GM04503 (cell line): ENCODE measurements at places on chromosomes 1 and 21.
A peak's percentile ranks its signal among the peaks of the same experiment; 100 is the strongest.

GRCh38 chr1:31166462-31166861 lies 73.2 kb downstream of the NKAIN1 start:
- DNase-seq = no peak

DNA sequence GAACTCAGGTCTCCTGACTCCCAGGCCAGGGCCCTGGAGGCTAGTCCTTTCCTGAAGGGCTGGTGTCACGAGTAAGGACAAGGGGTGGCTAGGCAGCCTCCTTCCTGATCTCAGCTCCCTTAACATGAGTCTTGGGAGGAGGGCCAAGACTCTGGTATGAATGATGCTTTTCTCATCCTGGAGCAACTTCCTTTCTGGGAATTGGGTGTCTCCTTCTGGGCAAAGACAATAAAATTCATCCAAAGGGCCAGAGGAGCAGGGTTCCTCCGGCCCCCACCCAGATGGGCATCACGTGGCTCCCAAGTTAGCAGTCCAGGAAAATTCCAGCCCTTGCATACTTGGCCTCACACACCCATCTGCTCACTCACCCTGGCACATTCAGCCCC lies at the start of gene FAM167B:
FAM167B (plus strand) TSS at position 335 of the 386 bp plus-strand sequence. CDS start 200 bp downstream, outside the sequence.
- peak; percentile 93 for DNase-seq

DNA sequence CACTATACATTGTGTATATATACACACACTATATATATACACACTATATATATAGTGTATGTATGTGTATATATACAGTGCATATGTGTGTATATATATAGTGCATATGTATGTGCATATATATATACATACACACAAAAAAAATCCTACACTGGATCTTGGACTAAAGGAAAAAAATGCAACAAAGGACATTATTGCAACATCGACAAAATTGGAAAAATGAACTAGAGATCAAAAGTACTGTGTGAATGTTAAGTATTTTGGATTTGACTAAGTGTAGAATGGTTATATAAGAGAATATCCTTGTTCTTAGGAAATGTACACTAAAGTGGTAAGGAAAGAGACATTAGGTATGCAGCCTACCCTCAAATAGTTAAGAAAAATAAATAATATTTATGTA lies 36.5 kb downstream of the SMYD3 start:
- DNase-seq = no peak

DNA sequence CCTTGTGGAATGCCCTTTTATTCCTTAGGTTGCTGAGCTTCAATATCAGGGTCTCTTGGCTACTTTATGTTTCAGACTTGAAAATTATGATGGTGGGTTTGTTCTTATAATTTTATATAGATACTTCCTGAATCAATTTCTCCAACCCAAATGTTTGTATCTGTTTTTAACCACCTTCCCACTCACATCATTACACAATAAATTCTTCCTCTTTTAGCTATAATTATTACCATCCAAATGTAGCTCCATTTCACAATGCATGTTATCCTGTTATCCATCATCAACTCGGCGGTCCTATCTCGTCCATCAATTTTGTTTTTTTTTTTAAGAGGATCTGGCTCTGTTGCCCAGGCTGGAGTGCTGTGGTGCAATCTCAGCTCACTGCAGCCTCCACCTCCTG lies 357.6 kb upstream of the ZP4 start:
- no peak for DNase-seq

GRCh38 chr1:205600085-205600484 lies 31.7 kb downstream of the ELK4 start:
- DNase-seq = no peak

DNA sequence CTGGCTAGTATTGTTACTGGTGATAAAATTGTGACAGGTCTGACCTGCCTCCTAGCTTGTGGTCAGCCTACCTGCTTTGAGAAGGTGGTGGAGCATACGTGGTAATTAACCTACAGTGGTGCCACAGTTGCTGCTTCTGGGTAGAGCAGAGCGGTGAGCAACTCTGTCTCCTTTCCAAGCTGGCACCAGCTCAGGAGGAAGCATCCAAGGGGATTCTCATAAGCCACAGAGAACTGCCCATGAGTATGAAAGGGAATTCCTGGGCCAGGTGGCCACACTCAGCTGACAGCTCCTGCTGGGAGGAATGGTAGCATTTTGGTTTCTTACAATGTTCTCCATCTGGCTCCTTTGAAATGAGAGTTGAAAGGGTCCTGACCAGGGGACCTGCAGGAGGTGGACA lies 39.4 kb downstream of the ATP2B4 start:
- no peak for DNase-seq

DNA sequence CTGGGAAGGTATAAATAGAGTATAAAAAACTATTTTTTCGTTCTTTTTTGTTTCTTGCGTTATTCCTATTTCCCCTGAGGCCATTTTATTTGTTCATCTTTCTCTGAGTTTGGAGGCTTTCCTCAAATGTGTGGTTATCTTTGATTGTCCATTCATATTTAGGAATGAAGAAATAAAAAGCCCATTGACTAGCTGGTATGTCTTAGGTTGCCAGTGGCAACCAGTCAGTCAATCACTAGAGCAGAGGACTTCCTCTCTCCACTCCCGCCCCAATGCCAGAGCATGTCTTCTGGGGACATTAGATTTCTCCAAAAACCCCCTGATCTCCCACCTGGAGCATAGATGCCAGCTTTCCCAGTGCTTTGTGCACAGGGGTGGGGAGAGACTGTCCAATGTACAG lies 20.7 kb upstream of the FOXE3 start:
- no peak for DNase-seq

DNA sequence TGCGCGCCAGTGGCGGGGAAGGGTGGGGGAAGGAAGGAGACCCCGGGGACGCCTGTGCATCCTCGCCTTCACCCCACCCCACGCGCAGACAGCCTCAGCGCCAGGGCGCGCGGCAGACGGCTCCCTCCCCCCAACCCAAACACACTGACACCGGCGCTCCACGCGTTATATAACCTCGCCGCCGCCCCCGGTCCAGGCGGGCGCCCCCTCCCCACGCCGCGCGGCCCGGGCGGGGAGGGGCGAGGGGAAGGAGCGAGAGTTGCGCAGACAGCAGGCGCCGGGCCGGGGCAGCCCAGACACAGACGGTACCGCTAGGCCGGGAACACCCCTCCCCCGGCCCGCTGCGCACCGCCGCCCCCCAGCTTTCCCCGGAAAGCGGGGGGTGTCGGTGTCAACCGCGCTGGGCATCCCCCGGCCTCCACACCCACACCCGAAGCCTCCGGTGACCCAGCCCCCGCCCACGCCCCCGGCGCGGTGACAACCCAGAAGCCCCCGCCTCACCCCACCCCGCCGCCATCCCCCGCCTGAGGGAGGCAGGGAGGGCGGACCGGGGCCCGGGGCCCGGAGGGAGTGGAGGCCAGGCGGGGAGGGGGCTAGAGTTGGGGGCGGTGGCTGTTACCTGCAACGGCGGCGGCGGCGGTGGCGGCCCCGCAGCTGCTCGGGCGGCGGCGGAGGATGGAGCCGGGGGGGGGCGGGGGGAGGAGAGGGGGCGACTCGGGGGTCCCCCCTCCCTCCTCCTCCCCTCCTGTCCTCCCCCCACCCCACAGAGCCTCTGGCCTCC lies 432 bp downstream of the AKT3 start:
- no peak for DNase-seq

DNA sequence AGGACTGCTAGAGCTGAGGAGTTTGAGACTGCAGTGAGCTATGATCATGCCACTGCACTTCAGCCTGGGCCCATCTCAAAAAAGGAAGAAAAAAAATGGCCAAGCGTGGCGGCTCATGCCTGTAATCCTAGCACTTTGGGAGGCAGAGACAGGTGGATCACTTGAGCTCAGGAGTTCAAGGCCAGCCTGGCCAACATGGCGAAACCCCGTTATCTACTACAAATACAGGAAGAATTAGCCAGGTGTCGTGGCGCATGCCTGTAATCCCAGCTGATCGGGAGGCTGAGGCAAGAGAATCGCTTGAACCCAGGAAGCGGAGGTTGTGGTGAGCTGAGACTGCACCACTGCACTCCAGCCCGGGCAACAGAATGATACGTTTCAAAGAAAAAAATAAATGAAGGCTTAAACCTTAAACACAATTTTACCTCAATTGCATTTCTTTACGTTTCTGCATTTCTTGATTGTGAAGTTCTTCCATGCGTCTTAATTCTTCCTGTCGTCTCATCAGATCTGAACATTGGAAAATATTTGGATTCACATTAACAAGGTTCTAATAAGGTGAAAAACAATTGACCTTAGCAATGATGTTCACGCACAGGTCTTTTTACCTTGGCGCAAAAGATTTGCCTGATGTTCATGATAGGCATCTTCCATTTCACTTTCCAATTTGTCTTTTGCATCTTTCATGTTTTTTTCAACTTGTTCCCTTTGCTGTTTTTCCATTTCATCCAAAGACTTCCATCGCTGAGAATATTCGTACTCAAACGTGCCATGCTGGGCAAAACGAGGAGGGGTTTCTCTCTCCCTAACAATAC lies 4.2 kb downstream of the SFPQ start:
- no peak for DNase-seq

DNA sequence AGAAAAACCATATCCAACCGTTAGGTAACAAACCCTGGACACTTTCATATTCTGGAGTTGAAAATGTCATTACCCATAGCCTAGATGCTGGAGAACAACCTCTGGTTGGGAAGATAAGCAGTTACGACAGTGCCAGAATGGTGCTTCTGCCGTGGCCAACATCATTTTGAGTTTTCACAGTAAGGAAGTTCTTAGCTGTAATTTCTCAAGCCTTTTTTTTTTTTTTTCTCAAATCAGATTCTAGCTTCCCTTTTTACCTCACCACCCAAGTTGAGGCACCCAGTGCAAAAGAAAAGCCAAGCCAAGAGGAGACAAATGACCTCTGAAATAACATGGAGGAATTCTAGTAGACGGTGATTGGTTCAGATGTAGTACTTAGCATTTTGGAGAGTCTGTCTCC lies 21.8 kb downstream of the PPT1 start:
- no peak for DNase-seq

DNA sequence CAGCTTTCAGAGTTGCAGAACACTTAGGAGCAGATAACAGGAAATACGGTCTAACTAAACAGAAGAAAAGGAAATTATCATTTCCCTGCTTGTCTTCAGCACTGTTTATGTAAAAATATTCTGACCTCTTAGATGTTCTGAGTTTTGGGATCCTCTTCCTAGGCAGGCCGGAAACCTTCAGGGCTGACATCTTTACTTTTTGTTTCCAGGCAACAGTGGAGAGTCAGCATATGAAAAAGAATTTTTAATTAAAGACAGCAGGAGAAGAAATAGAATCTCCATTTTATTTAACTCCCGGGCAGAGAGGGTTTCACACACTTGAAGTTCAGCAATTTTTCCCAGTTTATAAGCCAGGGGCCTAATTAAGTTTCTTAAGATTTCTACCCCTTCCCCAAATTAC lies 5.1 kb upstream of the RIPPLY3 start:
- DNase-seq = no peak

DNA sequence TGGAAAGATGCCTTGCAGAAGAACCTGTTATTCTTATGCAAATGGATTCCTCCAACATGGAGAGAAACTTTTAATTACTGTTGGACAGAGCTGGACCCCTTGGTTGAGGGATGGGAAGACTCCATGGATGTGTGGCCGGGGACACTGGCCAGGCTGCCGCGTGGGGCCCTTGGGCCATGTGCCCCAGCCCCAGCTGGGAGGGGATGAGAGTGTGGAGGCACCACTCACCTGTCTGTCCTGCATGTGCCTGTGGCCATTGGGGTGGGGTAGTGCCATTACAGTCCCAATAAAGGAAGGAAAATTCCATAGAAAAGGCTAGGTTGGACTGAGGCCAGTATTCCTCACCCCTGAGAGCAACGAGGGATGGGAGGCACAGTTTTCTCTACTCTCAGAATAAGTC lies 564.5 kb upstream of the PTBP2 start:
- DNase-seq = no peak

DNA sequence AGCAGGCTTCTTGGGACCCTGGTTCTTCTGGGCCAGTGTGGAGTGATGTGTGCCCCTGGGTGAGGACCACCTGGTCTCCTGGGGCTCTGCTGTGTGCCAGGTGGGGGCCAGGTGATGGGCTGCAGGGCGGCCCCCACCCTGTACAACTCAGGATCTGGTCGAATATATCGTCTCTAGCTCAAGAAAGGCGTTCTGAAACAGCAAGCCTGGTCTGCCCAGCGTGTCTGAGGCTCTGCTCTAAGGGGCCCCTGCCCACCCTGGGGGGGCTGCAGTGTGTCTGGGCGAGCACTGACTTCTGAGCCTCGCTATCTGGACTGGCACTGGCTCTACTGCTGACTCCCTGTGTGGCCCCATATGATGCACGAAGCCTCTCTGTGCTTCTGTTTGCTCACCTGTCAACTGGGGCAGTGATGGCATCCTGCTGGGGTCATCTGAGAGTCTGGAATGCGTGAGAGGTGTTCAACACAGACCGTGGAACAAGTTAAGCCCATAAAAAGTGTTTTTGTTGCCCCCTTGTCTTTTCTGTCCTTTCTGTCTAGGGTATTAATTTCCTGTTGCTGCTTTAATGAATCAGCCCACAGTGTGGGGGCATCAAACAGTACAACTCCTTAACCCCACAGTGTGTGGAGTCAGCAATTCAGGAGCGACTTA lies 56.0 kb upstream of the TRAPPC10 start:
- DNase-seq = no peak

DNA sequence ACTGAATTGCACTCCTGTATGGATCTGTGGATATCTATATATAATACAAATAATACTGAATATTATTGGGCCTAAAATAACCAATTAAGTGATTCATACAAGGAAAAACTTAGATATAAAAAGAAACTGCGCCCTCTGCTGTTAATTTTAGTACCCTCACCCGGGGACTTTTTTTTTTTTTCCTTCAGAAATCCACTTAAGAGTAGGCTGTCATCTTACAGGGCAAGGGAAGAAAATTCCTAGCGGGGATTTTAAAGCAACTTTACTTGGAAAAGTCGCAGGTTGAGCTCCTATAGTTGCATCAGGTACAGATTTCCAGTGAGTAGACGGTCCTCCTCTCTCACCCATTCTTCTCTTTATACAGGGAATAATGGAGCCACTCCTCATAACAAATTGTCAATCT lies 1.3 kb downstream of the NTNG1 start:
- DNase-seq = peak; percentile 29

GRCh38 chr1:82449506-82450057 lies 648.8 kb downstream of the ADGRL2 start:
- DNase-seq = peak; percentile 21

- no peak for DNase-seq
Observed at GRCh38 chr1:107653005-107653404, 312.0 kb downstream of the VAV3 start.

DNA sequence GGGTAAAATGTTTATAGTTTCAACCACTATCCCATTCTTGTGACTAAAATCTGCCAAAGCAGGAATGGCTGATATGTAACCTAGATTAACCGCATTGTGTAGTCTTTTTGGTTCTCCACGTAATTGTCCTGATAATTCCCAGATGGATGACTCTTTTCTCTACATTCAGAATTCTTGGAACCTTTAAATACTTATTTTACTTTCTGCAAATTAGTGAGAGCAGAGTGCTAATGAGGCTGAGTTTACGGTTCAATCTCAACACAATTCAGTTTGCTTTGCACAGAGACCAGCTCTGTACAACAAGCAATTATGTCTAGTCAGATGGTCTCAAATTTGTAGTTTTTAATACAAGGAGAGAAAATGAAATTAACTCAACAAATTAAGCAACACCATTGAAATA lies 9.1 kb downstream of the CRB1 start:
- DNase-seq = no peak

- DNase-seq = no peak
Observed at GRCh38 chr1:63795455-63795854, 21.6 kb downstream of the ROR1 start.

GRCh38 chr1:21823206-21823979 lies 11.3 kb downstream of the LDLRAD2 start:
- DNase-seq = no peak
